Mesothelial cell of epicardium (in vitro differentiated cells): ENCODE measurements at places on chromosomes 4 and X.

GRCh38 chr4:22501715-22502095 is 14.2 kb downstream of the ADGRA3 start:
- no peak for DNase-seq

DNA sequence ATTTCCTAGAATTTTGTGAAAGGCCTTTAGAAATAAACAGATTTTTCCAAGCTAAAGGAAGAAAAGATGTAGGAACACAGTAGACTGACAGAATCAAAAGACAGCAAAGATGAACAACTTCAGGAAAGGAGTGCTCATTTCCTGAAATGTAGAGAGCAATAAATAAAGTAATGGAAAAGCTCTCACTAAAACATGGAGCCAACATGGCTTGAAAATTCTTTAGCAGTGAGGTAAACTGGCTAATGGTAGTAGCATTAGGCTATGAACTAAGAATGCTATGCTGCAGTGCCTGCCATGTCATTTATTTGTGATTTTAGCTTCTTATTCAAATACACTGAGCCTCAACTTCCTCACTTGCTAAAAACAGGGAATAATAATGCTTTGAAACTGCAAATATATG is 108.7 kb downstream of the IQCM start:
- DNase-seq, result no peak

DNA sequence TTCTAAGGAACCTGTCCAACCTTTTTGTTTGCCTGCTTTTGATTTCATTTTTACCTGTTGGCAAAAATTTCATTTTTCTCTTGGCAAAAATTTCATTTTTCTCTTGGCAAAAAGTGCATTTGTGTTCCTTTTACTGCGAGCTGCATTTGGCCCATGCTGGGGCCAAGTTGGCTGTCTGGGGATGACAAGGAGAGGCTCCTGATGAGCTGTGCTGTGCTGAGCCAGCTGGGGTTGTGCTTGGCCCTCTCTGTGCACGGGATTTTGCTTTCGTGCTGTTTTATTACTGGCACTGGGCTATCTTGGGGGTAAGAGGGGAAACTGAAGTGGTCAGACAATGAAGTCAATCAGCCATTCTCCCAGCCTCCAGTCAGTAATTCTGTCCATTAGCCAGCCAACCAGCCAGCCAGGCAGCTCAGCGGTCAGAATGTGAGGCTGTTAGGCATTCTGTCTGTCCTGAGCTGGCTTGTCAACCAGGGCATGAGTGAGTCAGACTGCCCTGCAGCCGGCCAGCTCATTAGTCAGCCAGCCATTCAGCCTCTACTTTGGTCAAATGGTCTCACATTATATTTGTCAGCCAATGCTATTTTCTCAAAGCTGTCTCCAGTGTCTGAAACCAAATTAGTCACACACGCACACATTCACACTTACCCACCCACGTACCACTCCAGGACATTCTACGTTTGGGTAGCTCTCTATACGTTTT is 56.9 kb upstream of the PRPS1 start:
- DNase-seq, result no peak

GRCh38 chr4:158371158-158371557 is 150.5 kb upstream of the RXFP1 start:
- DNase-seq, result no peak

DNA sequence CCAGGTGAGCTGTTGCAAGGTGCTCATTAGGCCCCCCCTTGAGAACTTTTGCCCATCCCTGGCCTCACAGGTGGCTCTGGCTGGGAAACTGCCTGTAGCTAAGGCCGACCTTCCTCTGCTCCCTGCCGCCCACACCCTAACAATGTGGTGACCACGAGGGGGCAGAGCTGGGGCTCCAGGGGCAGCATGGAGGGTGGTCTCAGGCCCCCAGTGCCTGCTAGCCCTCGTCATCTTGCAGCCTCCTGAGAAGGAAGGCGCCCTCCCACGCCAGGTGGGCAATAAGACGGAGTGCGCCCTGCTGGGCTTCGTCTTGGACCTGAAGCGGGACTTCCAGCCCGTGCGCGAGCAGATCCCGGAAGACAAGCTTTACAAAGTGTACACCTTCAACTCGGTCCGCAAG is 32.4 kb downstream of the ATP2B3 start:
- DNase-seq, result no peak

- DNase-seq, result no peak
Observed at GRCh38 chr4:73251384-73251783, 7.2 kb downstream of the ANKRD17 start.

- no peak for DNase-seq
Observed at GRCh38 chr4:87211249-87211952, 9.0 kb downstream of the KLHL8 start.

DNA sequence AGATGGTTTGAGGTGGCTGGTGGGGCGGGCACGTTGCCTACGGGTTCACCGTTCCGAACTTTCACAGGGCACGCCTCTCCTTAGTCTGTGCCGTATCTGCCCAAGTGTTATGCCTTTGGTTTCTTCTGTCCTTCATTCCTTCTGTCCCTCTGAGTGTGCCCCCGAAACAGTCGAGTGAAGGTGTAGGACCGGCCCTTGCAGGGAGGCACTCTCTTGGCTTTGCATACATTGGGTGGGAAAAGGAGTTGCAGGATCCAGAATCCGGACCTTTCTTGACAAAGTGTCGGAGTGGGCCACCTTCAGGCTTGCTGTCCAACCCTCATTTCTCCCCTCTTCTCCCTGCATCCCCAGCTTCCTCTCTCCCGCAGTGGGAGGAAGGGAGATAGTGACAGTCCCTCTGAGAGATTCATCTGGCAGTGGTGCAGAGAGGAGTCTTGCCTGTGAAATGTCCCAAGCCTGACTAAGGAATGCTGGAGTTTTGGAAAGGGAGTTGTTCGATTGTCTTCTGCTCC is 569 bp downstream of the ARFIP1 start:
- DNase-seq, result no peak

- DNase-seq, result no peak
Observed at GRCh38 chr4:110615353-110616237, 7.3 kb downstream of the PITX2 start.

- DNase-seq, result no peak
Observed at GRCh38 chr4:59612235-59612634, 1587.9 kb upstream of the ADGRL3 start.

DNA sequence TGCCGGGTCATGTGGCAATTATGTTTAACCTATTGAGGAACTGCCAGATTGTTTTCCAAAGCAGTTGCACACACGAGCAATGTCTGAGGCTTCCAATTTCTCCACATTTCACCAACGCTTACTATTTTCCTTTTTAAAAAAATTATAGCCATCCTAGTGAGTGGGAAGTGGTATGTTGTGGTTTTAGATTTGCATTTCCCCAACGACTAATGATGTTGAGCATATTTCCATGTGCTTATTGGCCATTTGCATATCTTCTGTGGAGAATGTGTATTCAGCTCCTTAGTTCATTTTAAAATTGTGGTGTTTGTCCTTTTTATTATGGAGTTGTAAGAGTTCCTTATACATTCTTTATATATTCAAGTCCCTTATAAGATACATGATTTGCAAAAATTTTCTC is 60.2 kb downstream of the MTMR1 start:
- DNase-seq, result no peak

DNA sequence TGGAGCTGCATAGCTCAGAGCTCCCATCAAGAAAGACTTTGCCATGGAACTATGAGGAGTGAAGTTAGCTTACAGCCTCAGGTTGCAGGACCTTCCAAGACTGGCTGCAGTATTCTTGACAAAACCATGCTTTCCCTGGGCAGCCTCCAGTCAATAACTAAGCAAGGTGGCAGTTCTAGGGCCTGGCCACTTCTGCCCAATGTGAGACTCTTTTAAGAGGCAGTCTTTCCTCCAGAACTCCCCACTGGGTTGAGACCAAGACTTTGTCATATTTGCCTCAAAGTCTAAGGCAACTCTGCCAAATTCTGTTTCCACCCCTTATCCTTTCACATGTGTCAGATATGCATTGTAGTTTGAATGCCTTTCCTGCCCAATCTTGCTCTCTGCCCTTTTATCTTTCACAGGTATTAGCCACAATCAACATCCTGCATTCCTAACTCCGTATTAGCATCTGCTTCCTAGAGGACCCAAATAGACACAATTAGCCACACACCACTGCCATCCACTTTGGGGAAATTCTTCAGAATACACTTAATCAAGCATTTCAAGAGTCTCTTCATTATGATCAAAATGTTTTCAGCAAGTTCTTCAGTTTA is 17.7 kb upstream of the SLC25A43 start:
- no peak for DNase-seq

GRCh38 chr4:13900780-13901179 is 273.3 kb upstream of the BOD1L1 start:
- no peak for DNase-seq

DNA sequence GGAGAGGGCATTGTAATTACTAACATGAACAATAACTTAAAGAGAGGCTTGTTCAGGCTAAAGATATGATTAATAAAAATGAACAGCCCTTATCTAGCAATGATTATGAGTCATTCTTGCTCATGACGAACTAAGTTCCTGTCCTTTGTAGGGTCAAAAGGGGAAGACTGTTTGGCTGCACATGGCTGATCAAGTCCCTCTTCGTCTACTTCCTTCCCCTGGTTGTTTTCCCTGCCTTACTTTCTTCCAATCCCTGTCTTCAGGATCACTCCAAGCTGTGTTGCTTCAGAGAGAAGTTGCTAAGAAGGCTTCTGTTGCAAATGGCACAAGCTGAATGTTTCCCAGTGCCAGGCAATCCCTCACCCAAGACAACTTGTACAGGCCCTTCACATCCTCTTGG is 115.0 kb upstream of the HS3ST1 start:
- DNase-seq, result no peak
